A172 (cell line): ENCODE measurements at places on chromosomes 4 and X.

DNA sequence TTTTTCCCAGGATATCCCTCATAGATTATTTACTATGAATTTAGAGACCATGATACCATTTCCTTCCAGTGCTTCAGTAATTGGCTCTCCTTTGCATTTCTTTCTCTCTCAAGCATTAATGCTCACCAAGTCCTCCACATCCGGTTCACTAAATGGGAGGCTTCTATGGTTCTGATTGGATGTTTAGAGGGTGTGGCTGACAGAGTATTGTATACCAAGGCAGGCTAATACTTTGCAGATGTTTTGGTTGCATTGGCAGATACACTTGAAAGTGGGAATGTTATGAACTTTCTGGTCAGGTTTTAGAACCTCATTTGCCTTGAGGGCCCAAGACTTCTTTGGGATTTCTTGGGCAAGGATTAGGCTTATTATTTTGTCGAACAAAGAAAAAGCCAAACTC, 24.2 kb downstream of the CBLL2 start:
- DNase-seq: no peak

DNA sequence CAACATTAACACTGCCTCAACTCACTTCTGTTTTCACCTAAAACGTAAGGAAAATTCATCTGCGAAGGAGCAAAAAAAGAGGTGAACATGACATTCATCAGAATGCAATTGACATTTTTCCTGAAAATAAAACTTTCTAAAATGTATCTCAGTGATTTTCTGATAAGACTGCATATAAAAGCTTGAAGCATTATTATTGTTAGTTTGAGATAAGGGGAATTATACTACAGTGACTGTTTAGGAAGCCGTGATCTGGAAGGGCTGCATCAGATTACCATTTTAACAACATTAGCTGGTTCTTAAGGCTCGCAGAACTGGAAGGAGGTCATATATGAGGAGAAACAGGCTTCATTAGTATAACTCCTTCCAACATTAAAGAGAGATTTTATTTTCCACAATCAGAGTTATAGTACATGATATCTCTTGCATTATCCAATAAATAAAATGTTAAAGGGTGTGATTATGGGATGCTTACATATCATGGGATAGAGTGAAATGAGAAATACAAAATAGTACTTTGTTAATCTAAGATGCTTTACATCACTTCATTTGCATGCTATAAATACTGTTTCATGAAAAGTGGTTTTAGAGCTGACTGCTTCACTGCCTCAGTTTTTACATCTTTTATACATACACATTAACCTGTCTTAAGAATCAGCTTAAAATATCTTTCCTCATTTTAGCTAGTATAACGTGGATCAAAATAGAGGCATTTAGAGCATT, 1820.1 kb upstream of the TENM3 start:
- DNase-seq: no peak

GRCh38 chr4:13306356-13306755, 177.8 kb downstream of the RAB28 start:
- no peak for DNase-seq

- no peak for DNase-seq
Measured at GRCh38 chr4:1115528-1116293, 2.3 kb upstream of the RNF212 start.

DNA sequence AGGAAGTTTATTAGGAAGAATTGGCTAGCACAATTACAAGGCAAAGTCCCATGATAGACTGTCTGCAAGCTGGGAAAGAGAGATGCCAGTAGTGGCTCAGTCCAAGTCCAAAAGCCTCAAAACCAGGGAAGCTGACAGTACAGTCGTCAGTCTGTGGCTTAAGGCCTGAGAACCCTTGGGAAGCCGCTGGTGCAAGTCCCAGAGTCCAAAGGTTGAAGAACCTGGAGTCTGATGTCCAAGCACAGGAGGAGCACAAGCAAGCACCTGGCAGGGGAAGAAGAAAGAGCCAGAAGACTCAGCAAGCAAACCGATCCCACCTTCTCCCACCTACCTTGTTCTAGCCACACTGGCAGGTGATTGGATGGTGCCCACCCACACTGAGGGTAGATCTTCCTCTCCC, 51.3 kb upstream of the TMEM150C start:
- DNase-seq: no peak

DNA sequence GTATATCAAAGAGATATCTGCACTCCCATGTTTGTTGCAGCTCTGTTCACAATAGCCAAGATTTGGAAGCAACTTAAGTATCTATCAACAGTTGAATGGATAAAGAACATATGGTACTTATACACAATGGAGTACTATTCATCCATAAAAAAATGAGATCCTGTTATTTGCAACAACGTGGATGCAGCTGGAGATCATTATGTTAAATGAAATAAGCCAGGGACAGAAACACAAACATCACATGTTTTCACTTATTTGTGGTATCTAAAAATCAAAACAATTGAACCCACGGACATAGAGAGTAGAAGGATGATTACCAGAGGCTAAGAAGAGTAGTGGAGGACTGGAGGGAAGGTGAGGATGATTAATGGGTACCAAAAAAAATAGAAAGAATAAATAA, 14.2 kb downstream of the IQCM start:
- no peak for DNase-seq
